ENCODE measurements at places on chromosomes 12 and 14.

DNA sequence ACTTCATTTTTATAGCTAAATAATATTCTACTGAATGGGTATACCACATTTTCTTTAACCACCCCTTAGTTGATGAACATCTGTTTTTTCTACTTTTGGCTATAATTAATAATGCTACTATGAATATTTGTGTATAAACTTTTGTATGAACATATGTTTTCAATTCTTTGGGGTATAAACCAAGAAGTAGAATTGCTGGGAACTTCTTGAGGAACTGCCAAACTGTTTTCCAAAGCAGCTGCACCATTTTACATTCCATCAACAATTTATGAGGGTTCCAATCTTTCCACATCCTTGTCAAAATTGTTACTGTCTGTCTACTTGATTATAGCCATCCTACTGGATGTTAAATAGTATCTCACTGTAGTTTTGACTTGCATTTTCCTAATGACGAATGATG lies 221.8 kb downstream of the PRKD1 start:
- no peak for DNase-seq

DNA sequence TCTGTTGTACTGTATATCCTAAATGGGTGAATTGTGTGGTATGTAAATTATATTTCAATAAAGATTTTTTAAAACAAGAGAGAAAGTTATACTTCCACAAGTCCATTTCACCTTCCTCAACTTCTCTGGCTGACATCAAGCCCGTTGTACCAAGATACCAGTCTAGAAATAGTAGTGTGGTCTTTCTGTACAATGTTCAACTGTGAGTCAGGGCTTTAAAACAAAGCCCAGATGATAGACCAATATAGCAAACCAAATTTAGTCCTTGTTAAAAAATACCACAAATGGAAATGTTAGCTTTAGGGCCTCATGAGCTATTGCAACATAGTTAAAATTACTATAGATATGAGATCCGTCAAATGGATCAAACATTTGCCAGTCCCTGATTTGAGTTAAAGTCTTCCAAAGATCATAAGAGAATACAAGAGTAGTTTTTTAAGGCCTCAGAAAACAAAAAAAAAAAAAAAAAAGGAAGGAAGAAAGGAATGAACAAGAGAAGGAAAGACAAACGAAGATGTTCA lies 49.0 kb upstream of the EGLN3 start:
- DNase-seq, result no peak

DNA sequence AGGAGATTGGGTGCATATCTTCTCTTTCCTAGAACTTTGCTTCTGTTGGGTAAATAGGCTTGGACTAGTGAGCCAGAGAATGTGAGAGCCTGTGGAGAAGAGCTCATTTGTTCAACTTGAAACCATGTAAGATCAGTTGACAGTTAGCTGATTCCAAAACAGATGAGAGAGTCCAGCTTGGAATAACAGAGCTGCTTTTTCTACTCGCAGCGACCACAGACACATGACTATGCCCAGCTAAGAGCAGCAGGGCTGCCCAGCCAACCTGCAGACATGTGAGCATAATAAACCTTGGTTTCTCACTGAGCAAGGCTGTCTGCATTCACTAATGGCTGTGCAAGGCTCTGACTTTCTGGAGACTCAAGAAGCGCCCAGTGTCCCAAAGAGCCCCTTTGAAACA lies 209.2 kb downstream of the C12orf75 start:
- DNase-seq, result no peak

DNA sequence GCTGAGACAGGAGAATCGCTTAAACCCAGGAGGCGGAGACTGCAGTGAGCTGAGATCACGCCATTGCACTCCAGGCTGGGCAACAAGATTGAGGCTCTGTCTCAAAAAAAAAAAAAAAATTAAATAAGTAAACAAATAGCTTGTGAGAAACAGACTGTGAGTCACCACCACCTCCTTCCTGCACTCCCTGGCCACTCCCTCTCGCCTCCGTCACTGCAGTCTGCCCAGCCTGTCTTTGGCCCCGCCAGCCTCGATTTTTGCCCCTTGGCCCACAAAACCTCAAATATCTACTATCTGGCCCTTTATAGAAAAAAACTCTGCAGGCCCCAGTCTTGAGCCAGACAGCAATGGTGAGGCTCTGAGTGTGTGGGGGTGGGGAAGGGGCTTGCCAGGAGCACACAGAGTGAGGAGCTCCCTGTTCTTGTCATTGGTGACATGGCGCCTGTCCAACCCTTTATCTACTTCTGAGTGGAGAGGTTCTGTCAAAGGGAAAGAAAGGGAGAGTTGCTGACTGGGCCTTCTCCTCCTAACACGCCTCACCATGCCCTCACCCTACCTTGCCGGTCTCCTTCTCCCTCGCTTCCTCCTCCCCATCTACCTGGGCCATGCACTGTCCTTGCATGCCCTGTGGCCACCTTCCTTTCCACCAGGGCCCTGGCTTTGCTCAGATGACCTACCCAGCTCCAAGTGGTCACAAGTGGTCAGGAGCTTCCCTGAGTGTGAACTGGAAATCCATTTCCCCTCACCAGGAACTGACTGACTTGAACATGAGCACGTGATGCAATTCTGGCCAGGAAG lies 22.1 kb downstream of the LGMN start:
- no peak for DNase-seq

DNA sequence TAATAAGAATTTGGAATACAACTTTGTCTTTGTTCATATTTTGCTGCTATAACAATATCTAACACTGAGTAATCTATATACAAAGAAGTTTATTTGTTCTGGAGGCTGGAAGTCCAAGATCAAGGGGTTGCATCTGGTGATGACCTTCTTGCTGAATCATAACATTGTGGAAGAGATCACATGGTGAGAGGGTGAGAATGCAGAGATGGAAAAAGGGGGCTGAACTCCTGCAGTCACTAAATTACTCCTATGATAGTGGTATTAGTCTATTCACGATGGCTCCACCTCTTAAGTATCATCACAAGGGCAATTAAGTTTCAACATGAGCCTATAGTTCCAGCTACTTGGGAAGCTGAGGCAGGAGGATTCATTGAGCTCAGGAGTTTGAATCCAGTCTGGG lies 4.5 kb upstream of the AKAP6 start:
- DNase-seq, result no peak

GRCh38 chr14:99201351-99202073 lies 70.5 kb downstream of the BCL11B start:
- DNase-seq, result no peak

- DNase-seq, result no peak
Observed at GRCh38 chr12:48815126-48816110, 2.9 kb upstream of the CACNB3 start.

GRCh38 chr12:31915446-31915845 lies 43.8 kb upstream of the RESF1 start:
- no peak for DNase-seq

DNA sequence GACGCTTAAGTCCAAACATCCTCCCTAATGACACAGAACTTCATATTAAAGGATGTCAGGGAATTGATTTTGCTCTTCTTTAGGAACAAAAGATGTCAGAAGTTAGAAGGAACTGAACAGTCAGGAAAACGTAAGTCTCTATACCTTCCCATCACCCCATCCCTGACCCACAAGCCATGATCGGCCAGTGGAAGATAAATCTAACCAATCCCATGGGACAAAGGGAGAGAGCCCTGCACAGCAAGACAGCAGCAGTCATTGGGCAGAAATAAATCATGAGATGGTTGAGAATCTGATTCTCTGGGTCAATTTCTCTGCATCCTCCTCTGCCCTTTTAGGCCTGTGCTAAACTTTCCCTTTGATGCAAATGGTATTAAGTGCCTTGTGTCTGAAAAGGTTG lies 414.9 kb downstream of the RGS6 start:
- no peak for DNase-seq

DNA sequence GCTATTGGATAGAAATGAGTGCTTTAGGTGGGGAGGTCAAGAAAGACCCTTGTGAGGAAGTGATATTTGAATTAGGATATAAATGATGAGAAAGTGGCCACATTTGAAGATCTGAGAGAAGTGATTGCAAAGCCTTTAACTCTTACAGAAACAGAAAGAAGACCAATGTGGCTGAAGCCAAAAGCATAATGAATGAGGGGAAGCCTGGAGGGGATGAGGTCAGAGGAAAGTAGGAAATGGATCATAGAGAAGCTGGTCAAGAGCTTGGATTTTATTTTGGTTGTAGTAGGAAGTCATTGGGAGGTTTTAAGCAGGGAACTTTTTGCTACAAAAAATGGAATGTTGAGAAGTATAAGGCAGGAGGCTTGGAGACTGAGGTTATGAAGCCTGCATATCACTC lies 3.5 kb upstream of the GYS2 start:
- no peak for DNase-seq

DNA sequence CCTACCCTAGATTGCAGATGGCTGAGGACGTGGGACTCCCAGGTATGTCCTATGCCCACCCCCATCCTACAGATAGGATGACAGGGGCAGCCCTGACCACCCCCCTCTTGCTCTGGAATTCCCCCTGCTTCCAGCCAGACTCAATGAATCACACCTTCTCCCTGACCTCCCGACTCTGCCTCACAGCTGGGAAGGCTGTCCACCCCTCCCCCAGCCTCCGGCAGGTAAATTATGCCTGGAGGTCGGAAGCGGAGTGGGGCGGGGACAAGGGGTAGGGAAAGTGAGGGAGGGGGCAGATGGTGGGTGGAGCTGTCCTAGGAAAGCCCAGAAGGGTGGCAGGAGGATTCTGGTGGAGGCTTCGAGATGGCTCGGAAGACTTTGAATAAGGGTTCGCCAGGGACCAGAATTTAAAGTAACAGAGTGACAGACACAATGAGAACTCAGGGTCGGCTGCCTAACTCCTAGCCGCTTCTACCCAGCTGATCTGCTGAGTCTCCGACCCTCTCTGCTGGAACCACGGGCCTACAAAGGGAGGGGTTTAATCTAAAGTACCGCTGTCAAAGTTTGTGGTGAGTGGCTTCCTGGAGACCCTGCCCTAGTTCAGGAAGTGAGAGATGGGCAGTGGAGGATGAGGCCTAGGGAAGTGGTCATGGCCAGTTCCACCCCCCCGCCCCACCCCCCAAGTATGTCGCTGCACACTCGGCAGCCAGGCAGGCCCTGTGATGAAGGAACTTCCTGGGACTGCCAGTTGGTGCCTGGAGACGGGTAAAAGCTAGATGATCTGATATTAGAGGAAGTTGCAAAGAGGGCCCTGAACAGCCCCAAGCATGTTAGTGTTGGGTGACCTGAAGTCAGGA lies 4.2 kb downstream of the PLEKHG3 start:
- DNase-seq, result no peak

- DNase-seq, result no peak
Observed at GRCh38 chr14:54457609-54457996, 16.4 kb upstream of the CNIH1 start.

GRCh38 chr12:65990592-65990991 lies 140.0 kb downstream of the LLPH start:
- DNase-seq, result no peak

- no peak for DNase-seq
Observed at GRCh38 chr14:100156776-100157175, 2.7 kb downstream of the DEGS2 start.

GRCh38 chr12:25269701-25270100 lies 19.0 kb upstream of the KRAS start:
- DNase-seq, result no peak
